CD4-positive, alpha-beta T cell treated with Interleukin-17A for 1 hour (primary cell): ENCODE measurements at places on chromosomes 7 and 10.

- DNase-seq = no peak
Measured at GRCh38 chr7:106678795-106679152, 17.8 kb upstream of the CCDC71L start.

DNA sequence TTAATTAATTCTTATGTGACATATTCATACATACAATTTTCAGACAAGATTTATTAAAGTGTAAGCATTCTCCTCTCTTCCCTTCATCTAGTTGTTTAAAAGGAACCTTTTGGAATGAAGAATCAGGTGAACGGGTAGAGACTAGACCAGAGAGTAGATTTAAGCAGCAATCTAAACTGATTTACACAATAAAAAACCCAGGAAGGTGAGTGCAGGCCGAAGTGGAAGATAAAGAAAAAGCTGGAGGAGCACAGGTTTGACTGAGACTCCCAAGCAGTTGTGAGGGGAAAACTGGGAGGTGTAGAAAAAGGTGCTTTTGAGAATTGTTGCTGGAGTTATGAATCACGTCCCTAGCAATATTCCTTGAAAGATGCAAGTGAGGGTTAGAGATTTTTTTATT is 601.1 kb downstream of the SORCS1 start:
- no peak for DNase-seq

DNA sequence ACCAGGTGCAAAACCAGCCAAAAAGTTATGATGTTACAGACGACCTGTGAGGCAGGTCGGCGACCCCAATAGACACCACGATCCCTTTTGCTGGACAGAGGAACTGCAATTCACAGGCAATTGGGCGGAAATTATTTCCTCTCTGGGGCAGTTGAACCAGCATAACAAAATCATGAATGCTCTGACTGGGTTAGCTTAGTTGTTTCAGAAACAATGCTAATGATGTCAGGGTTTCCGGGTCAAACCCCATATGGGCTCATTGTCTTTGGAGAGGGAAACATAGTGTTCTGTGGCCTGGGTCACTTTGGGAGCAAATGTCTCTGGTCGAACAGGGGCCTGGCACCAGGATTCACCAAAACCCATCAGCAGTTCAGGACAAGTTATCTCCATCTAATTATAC is 669.1 kb upstream of the NRP1 start:
- DNase-seq = no peak

DNA sequence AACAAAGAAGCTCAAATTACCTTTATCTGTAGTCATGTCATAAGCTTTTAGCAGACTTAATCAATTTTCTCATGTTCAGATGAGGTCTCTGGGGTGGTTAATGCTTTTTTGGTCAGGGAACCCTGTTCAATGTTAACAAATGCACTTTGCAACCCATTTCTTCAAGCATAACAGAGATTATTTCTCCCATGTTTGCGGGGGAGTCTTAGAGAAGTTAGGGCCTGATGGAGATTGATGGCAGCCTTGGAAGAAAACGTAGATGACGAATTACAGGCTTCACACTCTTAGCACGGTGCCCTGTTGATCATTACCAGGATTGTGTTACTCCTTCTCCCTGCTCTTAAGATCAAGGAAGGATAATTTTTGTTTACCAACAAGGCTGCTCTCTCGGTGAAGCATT is 76.4 kb downstream of the AGMO start:
- DNase-seq = no peak

DNA sequence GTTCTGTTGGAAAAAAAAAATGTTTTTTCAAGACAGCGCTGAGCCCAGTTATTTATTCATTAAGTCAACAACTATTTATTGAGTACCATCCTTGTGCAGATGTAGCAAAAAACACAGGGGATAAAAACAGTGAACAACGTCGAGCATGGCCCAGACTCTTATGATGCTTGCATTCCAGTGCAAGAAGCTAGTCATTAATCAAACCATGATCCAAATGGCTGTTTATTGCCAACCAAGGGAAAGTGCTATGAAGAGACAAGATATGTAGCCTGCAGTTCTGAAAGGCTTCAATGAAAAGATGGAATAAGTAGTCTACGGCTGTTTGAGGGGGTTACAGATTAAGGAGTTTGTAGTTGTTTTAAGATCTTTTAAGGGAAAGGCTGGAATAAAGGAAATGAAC is 262.3 kb downstream of the NEBL start:
- DNase-seq = no peak

DNA sequence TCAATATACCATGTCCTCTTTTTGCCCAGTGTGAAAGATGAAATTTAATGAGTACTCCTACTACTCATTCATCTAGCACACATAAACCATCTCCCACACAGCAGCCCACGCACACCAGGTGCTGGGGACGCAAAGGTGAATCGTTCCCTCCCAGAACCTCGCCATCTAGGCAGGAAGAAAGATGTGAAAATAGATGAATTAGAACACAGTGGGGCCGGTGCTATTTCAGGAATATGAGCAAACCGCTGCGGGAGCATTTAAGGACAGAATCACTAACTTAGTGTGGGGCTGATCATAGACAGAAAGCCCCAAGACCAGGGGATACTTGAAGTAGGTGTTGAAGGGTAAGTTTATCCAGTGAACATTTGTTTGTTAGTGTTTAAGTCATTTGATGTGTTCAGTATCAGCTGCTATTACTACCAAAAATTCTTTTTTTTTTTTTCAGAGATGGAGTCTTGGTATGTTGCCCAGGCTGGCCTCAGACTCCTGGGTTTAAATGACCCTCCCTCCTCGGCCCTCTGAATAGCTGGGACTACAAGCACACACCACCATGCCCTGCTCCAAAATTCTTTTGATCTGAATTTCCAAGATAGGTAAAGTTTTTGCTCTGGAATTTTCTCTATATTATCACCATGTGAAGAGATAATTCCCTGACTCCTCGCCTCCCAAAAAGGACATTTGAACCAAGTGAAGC is 48.8 kb downstream of the CPXM2 start:
- no peak for DNase-seq

DNA sequence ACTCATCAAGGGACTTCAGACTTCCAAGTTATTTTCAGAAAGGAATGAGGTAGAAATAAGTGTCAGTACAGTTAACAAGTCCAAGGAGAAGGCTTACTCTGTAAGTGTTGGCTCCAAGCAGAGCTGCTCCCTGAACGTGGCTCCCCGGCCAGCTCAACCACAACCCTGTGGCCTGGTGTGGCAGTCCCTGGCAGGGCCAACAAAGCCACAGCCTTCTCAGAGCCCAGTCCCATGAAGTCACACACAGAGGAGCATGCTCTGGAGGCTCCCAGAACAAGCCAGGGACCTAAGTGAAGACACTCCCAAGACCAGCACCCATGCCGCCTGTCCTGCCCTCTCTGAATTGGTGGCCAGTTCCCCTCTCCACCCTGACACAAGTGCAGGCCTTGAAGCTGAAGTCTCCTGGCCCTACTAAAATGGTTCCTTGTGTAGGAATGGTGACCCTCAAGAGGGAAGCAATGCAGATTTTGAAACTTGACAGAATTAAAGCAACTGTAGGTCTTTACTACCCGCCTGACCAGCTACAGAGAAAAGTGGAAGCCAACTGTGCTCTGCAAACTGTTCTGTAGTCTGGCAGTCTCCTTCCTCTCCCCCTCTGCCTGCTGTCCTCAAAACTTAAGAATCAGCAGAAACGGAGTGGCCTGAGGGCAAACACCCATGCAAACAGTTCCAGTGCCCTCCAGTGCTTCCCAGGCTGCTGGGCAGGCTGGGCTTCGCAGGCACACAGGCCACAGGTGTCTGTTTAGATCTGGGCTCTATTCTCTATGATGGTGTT is 51.1 kb downstream of the NOD1 start:
- no peak for DNase-seq

GRCh38 chr10:82256275-82256674 is 381.3 kb downstream of the NRG3 start:
- DNase-seq = no peak

DNA sequence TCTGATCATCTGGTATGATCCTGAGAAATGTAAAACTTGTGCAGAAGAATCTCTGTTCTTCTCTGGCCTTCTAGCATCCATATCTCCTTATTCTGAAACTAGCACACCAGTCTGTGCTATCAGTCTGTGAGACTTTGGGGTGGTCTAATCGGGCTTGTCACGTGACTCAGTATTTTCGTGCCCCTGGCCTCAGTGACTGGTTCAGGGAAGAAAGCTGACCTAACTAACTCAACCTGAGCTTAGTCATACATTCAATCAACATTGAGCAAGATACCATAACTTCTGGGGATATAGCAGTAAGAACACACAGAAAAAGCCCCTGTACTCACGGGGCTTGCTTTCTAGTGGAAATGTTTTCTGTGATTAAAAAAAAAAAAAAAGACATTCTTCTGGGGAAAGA is 109.3 kb downstream of the DKK1 start:
- DNase-seq = no peak

GRCh38 chr7:18262058-18262457 is 233.5 kb upstream of the HDAC9 start:
- no peak for DNase-seq

GRCh38 chr10:15227611-15228372 is 59.3 kb upstream of the NMT2 start:
- no peak for DNase-seq

DNA sequence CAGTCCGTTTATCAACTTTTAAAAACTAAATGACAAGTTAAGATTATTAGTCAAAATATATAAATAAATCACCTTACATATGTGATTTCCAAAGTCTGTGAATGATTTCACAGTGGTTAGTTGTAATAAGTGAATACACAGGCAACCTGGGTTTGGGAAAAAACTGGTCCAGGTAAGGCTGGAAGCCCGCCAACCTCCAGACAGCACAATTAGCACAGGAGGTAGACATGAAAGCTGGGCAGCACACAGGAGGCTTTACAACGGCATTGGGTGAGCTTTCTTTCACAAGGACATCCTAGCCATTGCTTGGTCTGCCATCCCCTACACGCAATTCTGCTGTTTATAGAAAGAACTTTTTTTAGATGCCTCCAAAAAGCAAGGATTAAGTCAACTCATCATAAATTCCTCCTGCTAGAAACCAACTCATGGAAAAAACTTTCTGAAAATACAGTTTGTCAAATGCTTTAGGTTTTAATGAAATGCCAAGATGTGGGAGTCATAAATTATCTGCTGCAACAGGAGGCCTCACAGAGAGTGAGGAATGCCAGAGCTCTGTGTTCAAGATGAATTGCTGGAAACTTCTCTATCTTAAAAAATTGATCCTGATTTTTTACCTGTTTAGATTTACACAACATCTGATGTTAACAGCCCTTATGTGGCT is 346.8 kb upstream of the NFE2L3 start:
- no peak for DNase-seq

DNA sequence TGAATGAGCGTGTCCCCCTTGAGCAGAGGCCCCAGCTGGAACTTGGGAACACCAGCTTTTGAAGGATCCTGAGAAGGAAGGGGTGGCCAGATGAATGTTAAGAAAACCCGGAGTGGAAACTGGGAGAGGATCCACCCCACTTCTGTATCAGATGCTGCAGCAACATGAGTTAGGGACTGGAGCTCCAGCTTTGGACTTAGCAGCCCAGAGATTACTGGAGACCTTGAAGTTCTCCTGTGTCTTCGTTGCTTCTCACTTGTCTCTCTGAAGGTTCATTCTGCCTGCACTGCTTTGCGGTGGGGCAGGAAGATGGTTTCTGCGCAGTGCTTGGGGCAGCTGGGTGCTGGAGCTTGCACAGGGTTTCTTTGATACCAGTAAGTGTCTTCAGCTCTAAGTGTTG is 9.3 kb downstream of the TMEM248 start:
- DNase-seq = no peak
